Dorsolateral prefrontal cortex (tissue), 122 donors: ENCODE measurements at places on chromosomes 5 and 9. TPM values are rescaled to one million over a fixed set of nuclear protein-coding genes. Genes with fewer than 3 reads are reported as not detected.

The IL3 gene
- total RNA-seq = not detected

The GGTA1 gene
- total RNA-seq = 8.1 TPM

The GARIN3 gene
- total RNA-seq = not detected

The AK6 gene
- 29.6 TPM for total RNA-seq

The MARCHF11 gene
- total RNA-seq = 7.3 TPM

The C5orf58 gene
- not detected for total RNA-seq

The EIF4E1B gene
- 12.8 TPM for total RNA-seq

- no peak for DNase-seq
Observed at GRCh38 chr9:37549527-37549926, 26.7 kb downstream of the FBXO10 start.

DNA sequence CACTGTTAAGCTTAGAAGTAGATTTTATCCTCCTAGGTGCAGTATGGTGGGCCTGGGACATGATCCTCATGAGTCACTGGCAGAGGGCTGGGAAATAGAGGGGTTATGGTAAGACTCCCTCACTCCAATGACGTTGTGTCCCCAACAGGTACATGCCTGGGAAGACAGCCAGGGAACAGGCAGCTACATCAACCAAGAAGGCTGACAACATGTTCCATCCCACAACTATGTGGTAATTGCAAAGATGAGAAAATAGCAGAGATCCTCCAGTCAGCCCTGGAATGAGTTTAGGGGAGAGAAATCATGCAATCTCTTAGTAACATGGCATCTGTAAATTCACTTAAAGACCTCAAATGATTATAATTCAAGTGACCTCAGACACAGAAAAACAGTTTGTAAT, 114.4 kb upstream of the LIFR start:
- no peak for DNase-seq

- DNase-seq = no peak
Observed at GRCh38 chr9:127682351-127683136, 24.2 kb upstream of the CFAP157 start.

DNA sequence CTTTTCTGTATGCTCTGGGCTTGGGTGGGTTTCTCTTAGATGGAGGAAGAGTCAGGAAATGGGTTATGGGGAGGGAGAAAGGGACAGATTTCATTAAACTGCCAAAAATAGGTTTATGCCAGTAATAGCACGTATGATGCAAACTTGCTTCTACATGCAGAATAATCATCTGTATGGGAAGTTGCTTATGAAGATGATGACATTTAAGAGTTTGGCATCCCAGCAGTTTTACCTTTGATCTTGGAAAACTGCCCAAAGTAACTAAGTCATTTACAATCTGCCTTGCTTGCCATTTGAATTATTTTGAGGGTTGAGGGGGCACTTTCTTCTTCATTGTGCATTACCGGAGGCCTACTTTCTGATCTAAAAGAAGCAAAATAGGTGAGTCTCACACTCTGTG, 282.9 kb upstream of the ANKRD55 start:
- no peak for DNase-seq

- no peak for DNase-seq
Observed at GRCh38 chr5:139342423-139342723, 719 bp downstream of the PAIP2 start.

GRCh38 chr5:1536322-1536845, 12.6 kb upstream of the LPCAT1 start:
- peak; percentile 7 for DNase-seq

DNA sequence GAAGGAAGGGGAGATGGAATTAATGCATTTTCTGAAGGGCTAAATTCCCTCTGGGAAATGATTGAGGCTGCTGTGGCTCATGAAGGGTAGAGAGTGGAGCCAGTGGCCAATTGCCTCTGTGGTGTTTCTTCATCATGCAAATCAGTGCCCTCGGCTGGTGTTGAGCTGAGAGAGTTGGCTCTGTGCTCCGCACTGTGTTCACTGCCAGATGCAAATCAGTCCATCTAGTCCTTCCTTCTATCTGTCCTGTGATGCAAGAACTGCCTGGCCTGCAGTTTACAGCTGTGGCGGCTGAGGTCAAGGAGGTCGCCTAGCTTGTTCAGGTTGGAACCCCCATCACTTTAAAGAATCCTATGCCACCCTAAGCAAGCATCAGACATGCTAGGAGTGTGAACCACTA, 6.0 kb downstream of the TMEM171 start:
- DNase-seq = peak; percentile 53

GRCh38 chr5:119746984-119747383, 117.6 kb downstream of the FAM170A start:
- DNase-seq = no peak

- DNase-seq = no peak
Observed at GRCh38 chr9:20988671-20989315, 42.6 kb downstream of the HACD4 start.

DNA sequence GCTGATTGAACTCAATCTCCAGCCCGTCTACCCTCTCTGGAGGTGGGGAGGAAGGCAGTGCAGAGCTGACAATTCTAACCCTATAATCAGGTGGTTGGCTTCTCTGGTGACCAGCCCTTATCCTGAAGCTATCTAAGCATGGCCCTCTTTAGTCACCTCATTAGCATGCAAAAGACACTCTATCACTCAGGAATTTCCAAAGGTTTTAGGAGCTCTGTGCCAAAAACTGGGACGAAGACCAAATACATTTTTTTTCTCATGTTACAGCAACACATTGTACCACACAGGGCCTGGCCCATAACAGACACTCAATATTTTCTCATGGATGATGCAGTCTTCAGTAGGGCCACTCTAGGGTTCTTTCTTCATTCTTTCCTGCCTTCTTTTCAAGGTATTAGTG, 118.8 kb upstream of the VLDLR start:
- DNase-seq = no peak

GRCh38 chr9:124264823-124265233, 7.1 kb downstream of the NEK6 start:
- no peak for DNase-seq

DNA sequence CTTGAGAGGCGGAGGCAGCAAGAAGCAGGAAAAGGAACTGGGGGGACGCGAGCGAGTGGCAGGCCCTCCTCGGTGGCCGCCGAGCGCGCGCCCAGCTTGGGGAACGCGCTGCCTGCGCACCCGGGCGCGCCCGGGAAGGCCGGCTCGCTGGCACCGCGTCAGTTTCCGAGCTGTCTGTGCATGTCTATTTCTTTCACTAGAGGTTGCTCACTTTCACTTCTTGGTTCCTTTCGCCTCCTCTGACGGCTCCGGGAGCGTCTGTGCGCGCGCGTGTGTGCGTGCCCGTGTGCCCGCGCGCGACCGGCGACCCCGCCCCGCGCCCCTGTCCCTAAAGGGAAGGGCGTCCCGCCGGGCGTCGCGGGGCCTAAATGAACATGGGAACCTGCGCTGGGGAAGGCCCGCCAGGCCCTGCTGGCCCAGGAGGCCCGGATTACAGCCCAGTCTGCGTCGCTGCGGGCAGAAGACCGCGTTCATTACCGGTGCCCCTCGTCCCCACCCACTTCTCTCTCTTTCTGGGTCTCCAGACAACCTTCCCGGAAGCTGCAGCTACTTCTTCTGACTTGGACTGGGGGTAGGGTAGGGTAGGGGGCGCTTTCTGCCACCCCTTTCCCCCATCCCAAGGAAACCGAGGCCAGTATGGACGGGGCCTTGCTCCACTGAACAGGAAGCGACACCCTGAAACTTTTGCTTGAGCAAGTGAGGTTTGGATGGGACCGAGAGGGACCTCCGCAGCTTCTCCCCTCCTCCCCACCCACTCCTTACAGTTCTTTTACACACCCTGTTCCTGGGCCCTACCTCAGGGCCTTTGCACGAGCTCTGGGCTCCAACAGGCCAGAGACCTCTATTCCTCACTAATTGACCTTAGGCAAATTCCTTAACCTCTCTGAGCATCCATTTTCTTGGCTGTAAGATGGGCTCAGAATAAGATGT, 205.8 kb upstream of the IER5L start:
- peak; percentile 72 for DNase-seq

- no peak for DNase-seq
Observed at GRCh38 chr5:105907016-105907415, 1763.7 kb downstream of the EFNA5 start.

DNA sequence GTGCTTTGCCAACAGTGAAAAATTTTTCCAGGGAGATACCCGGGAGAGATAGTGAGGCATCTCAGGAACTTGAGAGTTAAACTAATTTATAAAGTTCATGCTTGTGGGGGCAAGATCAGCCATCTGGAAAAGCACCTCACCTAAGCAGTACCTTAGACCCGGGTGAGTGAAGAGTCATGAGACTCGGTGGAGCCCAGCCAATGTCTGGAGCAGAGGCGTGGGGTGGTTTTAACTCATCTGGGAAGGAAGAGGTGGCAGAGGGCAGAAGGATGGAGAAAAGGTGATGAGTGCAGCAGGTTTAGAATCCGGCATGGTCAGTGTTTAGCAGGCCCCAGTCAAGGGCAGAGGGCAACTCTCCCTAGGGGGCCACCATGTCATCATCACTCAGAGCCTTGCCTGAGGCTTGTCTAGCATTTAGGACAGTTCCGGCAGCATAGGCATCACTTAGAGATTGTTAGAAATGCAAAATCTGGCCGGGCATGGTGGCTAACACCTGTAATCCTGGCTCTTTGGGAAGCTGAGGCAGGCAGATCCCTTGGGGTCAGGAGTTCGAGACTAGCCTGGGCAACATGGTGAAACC, 4.3 kb upstream of the RNF183 start:
- no peak for DNase-seq

DNA sequence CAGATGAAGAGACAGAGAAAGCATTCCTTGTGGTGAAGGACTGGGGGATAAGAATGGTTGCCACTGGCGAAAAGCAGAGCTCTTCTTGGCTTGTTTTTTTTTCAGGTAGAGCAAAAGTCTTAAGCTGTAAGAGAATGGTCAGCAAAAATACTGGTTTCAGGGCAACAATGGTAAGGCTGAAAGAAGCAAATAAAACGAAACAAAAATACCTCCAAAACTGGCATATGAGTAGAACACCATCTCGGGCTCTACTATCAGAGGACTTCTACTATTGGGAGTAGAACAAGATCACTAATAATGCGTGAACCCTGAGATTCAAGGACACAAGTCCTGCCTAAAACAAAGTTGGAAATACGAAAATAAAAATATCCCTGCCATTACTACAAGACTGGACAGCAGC, 1823.2 kb upstream of the CDH6 start:
- no peak for DNase-seq

GRCh38 chr9:137333016-137333671, 31.1 kb upstream of the NRARP start:
- no peak for DNase-seq

GRCh38 chr5:61405511-61406295, 73.6 kb downstream of the ZSWIM6 start:
- no peak for DNase-seq

GRCh38 chr5:132267931-132268768, 10.7 kb downstream of the PDLIM4 start:
- DNase-seq = peak; percentile 41

GRCh38 chr9:18331310-18331684, 142.7 kb upstream of the ADAMTSL1 start:
- DNase-seq = no peak
